Left hindlimb (tissue), 1 donor: ENCODE measurements at places on chromosomes 7 and 10.

- no peak for DNase-seq
Measured at GRCh38 chr10:127442220-127442525, 106.9 kb upstream of the NPS start.

DNA sequence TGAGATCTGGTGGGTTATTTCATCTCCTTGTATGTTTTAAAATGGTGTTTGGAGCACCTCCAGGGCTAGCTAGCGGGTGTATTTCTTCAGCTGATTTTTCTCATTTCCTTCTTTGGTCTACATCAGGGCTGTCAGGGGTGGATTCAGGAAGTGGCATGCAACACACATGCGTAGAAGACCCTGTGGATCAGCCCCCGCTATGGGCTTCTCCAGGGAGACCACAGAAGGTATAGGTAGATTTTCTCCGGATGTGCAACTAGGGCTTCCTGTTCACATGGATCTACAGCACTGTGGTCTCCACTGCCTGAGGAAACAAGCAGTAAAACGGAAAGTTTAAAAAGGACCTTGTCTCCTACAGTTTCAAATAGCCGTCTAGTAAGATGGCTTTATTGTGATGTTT, 10.4 kb downstream of the NUB1 start:
- no peak for DNase-seq

DNA sequence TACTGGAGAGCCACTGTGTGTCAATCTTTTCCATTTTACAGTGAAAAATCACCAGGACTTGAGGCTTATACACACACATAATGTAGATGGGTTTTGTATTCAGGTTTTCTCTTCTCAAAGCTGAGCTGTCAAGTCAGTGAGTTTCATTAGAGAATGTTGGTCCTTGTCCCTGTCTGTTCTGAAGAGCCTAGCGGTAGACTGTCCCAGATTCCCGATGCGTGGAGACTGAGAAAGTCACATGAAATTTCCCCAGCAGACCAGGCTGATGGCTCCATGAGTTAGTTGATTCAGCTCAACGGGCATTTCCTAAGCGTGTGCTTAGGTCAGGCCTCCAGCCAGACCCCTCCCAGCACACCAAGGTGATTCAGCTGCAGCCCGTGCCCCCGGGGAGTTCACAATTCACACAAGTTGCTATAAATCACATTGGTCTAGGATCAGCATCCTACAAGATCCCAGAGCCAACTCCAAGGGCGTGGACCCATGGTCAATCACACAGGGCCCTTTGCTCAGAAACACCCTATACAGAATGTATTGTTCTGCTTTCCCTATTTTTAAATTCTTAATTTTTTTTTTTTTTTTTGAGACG, 17.2 kb downstream of the CHST15 start:
- no peak for DNase-seq

- no peak for DNase-seq
Measured at GRCh38 chr7:96211954-96212353, 109.9 kb downstream of the SLC25A13 start.

GRCh38 chr10:26311383-26311940, 94.9 kb downstream of the GAD2 start:
- no peak for DNase-seq

- no peak for DNase-seq
Measured at GRCh38 chr10:74255888-74256357, 104.9 kb downstream of the ADK start.

- no peak for DNase-seq
Measured at GRCh38 chr7:40944981-40945585, 757.8 kb downstream of the INHBA start.

DNA sequence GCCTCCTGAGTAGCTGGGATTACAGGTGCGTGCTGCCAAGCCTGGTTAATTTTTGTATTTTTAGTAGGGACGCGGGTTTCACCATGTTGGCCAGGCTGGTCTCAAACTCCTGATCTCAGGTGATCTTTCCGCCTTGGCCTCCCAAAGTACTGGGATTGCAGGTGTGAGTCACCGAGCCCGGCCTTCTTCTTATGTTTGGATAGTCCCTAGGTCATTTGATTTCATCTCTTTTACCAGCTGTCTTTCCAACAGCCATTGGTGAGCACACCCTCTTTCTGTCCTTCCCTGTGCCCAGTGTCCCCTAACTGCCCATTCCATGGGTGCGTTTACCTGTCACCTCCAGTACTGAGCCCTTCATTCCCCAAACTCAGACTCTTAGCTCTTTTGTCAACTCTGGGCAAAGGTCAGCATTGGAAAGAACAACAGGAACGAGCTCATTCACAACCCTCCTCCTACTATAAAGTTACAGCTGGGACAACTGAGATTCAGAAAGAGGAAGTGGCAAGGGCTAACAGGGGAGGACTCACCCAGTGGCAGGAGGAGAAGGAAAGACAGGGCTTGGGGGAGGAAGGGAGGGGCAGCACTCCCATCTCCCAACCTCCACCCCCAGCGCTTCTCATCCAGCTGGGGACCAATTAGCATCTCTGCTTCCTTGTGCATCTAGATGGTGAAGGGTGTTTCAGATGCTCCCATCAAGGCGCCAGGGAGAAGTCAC, 5.6 kb downstream of the SSC4D start:
- no peak for DNase-seq

GRCh38 chr7:115113776-115114175, 191.9 kb downstream of the MDFIC start:
- no peak for DNase-seq

GRCh38 chr7:1357601-1358271, 101.5 kb downstream of the MICALL2 start:
- DNase-seq: no peak

- no peak for DNase-seq
Measured at GRCh38 chr7:50614721-50615518, 49.7 kb upstream of the DDC start.

- no peak for DNase-seq
Measured at GRCh38 chr7:47291461-47292081, 290.3 kb downstream of the TNS3 start.

DNA sequence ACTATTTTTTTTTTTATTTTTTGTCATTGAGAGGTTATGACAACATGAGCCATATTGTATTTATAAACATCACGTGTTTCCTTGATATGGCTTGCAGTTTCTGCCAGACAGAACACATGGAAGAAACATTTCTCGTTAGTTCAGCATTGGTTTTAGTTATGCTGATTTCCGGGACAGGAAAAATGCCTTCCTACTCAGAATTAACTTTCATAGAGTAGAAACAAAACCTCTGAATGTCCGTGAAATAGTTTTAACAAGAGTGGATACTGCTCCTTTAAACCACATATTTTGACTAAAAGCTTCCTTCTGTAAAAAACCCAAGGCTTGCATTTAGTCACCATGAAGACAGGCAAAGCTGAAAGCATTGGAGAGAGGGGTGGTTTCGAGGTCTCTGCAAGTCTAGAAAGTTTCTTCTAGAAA, 240.4 kb downstream of the KIAA1217 start:
- no peak for DNase-seq

DNA sequence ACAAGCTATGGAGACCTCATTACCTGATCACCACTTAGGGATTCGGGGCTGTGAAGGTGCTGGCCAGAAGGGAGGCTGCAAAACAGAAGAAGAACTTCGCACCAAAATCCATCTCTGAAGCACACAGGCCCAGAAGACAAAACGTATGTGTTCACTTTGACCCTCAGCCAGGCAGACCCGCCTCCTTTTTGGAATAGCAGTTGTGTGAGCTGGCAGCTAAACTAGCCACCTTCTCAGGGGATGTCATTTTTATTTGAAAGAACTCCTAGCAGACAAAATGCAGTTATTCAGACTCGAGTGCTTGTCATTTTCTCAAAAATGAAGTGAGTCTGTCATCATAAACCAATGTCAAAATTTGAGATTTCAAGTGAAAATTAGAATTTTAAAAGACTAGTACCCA, 71.7 kb downstream of the TNS3 start:
- no peak for DNase-seq

- DNase-seq: no peak
Measured at GRCh38 chr10:103175580-103176285, 17.3 kb downstream of the NT5C2 start.

DNA sequence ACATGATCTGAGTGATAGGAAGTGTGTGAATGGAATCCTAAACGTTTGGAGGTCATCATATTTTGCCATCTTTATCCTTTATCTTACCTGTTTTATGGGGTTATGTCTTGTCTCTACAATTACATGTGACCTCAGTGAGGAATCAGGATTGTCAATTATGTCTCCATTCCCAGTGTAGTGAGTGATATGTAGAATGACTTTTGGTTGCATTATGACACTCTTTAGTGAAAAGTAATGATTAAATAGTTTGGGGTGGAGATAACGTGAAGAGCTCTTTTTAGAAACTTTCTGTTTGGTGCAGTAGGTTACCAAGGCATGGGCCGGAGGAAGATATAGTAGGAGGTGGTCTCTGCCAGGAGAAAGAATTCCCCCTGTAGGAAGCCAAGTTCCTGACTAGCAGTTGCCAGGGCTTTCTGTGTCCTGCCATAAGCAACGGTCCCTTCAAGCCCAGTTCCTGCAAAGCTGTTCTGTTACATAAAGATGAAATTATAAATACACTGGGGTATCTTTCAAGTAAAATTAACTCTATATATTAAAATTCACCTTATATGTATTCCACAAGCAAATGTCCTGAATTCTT, 228.2 kb downstream of the NSUN6 start:
- DNase-seq: no peak

- DNase-seq: no peak
Measured at GRCh38 chr10:72852508-72852907, 41.0 kb upstream of the OIT3 start.

DNA sequence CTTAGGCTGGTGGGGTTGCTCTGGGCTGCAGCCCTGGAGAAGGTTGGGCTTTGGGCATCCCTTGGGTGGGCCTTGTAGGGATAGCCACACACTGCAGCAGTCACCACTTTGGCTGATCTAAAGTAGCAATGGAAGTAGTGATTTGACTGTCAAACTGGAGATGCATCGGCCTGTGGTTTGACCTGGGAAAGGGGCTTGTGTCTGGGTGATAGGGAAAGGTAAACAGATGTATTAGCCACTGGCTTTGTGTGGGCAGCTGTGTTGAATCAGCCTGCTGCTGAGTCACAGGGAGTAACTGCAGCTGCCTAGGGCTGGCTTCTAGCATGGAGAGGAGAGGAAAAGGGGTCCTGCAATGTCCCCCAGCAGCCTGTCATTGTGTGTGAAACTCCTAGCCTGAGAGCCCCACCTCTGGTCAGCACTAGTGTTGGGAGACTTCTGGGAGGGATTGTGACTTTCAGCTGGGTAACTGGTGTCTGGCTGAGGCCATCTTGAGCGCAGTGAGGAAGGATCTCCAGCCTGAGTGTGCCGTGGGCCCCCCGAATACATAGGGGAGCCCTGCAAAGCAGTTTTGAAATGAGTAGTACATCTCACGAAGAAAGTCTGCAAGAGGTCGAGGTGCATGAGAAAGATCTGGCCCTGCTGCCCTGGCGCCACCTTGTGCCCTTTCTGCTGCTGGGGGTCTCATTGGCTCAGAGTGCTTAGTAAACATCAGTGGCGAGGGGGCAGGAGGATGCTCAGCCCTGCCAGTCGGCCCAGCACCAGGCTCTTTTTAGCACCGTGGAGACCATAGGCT, 117.3 kb downstream of the FANK1 start:
- DNase-seq: no peak

DNA sequence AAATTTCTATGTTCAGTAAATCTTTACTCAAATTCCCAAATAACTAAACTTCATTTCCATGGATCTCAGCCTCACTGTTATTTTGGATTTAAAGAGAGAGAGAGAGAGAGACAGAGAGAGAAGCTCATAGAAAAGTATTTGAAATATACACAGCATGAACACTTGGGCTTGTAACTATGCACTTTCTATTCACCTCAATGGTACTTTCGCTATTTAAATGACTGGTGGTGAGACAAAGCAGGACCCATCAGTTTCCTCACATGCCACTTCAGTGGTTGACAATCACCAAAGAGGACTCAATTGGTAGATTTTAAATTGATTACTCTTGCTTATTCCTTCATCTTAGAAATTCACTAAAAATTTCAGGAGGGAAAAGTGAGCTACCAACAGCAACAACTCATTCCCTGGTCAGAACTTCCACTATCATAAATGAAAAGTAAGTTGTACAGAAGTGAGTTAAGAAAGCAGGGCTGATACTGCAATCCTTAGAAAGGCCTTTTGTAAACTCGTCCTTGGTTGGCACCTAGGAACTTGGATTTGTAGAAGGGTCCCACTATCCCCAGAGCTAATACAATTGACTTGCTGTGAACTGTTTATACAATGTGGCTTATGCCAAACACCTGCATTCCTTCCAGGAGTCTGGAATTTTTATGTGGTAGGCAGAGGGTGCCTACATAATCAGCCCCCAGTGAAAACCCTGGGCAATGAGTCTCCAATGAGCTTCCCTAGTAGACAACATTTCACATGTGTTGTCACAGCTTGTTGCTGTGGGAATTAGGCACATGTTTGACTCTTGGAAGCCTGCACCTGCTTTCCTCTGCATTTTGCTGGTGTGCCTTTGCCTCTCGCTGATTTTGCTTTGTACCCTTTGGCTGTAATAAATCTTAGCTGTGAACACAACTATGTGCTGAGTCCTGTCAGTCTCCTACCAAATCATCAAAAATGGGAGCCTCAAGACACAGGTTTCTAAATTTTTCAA, 10.8 kb downstream of the ERLIN1 start:
- no peak for DNase-seq

GRCh38 chr7:44615149-44615611, 8.8 kb downstream of the OGDH start:
- no peak for DNase-seq

DNA sequence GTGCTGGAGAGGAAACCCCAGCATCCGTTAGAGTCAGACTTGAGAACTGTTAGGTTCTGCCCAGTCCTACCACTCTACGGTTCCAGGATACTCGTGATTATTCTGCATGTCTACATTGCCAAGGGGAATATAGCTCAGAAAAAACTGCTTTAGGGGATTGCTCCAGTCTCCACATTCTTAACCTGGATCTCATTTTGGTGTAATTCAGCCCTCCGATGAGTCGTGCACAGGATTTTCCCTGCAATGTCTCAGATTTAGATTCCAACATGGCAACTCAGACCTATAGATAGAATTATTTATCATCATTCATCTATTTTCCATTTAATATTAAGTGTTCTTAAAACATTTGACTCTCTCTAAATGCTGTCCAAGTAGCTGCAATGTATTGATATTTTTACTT, 121.1 kb upstream of the ZEB1 start:
- DNase-seq: no peak

DNA sequence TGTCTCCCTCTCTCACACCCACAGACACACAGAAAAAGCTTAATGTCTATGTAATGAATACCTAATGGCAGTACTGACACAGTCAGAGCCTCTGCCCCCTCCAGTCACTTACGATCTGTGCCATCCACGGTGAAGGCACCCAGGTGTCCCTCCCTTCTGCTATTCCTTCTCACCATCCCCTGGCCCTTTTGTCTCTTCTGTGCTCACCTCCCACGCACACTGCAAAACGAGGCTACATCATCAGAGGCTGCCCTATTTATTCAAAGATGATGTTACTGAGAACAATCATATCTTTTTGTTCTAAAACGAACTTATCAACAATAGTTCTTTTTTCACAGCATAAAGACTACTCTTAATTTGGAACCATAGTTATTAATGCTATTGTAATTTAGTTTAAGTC, 246.9 kb upstream of the MKLN1 start:
- DNase-seq: no peak

- no peak for DNase-seq
Measured at GRCh38 chr7:42315631-42316030, 78.6 kb upstream of the GLI3 start.

GRCh38 chr7:76318488-76319353, 16.2 kb downstream of the HSPB1 start:
- peak; percentile 75 for DNase-seq
